ENCODE measurements at places on chromosomes 3 and 15. TPM values are rescaled to one million over a fixed set of nuclear protein-coding genes. Genes with fewer than 3 reads are reported as not detected.

- no peak for DNase-seq
- H3K27me3 ChIP-seq, result no peaks in the 10 kb centered on the region
- no peak overlapping the region for H3K4me3 ChIP-seq
- H3K36me3 ChIP-seq, result peaks cover 4% of the 10 kb centered on the region
- H3K4me1 ChIP-seq, result no peaks in the 10 kb centered on the region
- no peak overlapping the region for H3K27ac ChIP-seq
Measured at GRCh38 chr3:5217824-5218595, 30.5 kb downstream of the EDEM1 start.

DNA sequence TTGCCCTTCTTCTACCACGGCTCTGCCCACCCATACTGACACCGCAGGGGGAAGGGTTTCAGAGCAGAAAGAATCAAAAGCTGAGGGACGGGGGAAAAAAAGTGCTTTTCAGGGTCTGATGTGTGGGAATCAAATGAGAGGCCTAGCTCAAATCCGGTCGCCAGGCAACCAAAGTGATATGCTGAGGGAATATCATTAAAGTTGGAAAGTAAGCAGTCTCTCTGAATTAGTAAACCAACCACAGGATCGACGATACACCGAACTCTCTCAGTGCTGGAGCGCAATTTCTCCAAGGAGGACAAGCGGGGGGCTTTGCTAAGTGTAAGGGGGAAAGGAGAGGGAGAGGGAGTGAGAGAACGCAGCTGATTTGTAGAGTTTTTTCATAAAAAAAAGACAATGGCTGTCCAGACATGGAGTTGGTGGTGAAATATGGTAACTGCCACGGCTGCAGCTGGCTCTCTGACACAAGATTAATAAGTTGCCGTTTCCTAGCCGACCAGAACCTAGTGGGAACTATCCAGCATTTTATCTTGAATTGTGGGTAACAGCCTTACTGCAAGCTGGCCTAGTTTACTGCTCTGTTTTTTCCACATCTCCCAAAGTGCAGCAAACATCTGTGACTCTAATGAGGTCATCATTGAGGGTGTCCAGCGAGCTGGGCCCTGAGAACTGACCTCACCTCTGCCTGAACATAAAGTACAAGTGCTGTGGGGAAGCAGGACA is 530.2 kb downstream of the SOX2 start:
- H3K27ac ChIP-seq, result peak overlapping the region; percentile 75
- no peaks in the 10 kb centered on the region for H3K36me3 ChIP-seq
- DNase-seq, result no peak
- H3K27me3 ChIP-seq, result no peaks in the 10 kb centered on the region
- no peak overlapping the region for H3K4me3 ChIP-seq

DNA sequence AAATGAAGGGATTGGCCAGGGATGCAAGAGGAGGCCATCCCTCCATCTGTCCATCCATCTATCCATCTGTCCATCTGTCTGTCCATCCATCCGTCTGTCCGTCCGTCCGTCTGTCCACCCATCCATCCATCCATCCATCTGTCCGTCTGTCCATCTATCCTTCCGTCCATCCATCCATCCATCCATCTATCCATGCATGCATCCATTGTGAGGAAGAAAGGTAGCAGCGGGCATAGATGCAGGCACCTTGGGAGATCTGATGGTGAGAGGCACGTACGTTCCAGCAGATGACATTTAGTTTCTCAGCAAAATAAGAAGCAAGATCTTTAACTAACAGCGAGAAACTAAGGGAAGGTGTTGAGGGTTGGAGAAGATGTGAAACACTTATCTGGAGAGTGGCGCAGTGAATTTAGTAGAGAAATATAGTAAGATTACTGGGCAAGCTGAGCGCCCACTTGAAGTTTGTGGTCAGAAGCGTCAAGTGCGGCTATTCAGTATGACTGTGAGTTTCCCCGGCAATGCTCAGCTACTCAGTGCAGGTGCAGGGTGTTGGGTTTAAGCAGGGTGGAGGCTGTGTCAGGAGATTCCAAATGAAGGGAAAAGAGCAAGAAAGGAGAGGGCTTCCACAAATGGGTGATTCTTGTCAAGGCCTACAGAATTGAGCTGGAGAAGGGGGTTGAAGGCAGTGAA is 22.4 kb upstream of the SRP14 start:
- no peaks in the 10 kb centered on the region for H3K4me1 ChIP-seq
- H3K27me3 ChIP-seq, result no peaks in the 10 kb centered on the region
- no peak overlapping the region for H3K27ac ChIP-seq
- no peaks in the 10 kb centered on the region for H3K36me3 ChIP-seq
- H3K4me3 ChIP-seq, result no peak overlapping the region

DNA sequence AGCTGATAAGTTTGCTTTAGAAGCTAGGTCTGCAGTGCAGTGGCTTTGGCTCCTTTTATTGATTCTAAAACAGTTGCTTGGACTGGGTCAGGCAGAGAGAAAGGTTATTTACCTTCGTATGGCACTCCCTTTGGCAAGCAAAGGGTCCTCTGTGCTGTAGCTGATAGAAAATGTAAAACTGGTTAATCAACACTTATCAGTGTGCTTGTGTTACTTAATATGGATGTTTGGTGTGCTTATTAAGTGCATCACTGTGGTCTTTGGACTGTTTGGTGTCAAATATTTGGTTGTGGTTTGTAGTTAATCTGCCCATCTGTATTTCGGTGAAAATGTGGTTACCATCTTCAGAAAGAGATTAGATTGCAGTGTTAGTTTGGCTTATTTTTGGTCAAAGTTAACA is 16.0 kb downstream of the UBE2E2 start:
- no peak overlapping the region for H3K4me3 ChIP-seq
- no peaks in the 10 kb centered on the region for H3K36me3 ChIP-seq
- H3K27me3 ChIP-seq, result no peaks in the 10 kb centered on the region
- no peaks in the 10 kb centered on the region for H3K4me1 ChIP-seq

- no peaks in the 10 kb centered on the region for H3K27me3 ChIP-seq
- peaks cover 7% of the 10 kb centered on the region for H3K4me1 ChIP-seq
- no peak overlapping the region for H3K27ac ChIP-seq
- no peak overlapping the region for H3K4me3 ChIP-seq
- peak; percentile 42 for DNase-seq
Measured at GRCh38 chr3:13884851-13885703, 5.2 kb upstream of the WNT7A start.

- no peaks in the 10 kb centered on the region for H3K36me3 ChIP-seq
- H3K27ac ChIP-seq, result no peak overlapping the region
- no peaks in the 10 kb centered on the region for H3K27me3 ChIP-seq
- no peak for DNase-seq
- no peaks in the 10 kb centered on the region for H3K4me1 ChIP-seq
Measured at GRCh38 chr3:150293401-150294001, 114.6 kb upstream of the TSC22D2 start.

- no peak for DNase-seq
- H3K4me1 ChIP-seq, result no peaks in the 10 kb centered on the region
- no peak overlapping the region for H3K27ac ChIP-seq
Measured at GRCh38 chr3:89340408-89340807, 233.0 kb downstream of the EPHA3 start.

DNA sequence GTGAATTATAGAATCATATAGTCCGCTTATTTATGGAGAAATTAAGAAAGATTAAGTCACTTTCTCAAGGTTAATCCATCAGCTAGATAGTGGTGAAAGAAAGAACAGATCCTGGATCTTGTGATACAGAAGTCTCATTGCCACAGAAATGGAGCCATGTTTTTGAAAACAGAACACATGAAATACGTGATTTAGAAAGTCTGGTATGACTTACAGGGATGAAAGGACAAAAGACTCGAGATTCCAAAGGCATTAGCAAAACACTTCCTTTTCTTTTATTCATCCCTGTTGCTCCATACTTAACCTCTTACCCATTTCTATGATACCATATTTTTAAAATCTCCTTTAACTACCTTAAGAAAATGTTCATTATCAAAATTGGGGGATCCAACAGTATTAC is 40.0 kb upstream of the TEX9 start:
- no peaks in the 10 kb centered on the region for H3K27me3 ChIP-seq
- no peak overlapping the region for H3K4me3 ChIP-seq
- H3K4me1 ChIP-seq, result no peaks in the 10 kb centered on the region

The ECT2 gene
- total RNA-seq, result 8.5 TPM

The SCAANT1 gene
- not detected for total RNA-seq

Data from breast epithelium (tissue), 4 donors.